NCI-H2029 treated with DMSO at 0.1 percent for 48 hours (cell line): ENCODE measurements at places on chromosomes 2 and 18.

DNA sequence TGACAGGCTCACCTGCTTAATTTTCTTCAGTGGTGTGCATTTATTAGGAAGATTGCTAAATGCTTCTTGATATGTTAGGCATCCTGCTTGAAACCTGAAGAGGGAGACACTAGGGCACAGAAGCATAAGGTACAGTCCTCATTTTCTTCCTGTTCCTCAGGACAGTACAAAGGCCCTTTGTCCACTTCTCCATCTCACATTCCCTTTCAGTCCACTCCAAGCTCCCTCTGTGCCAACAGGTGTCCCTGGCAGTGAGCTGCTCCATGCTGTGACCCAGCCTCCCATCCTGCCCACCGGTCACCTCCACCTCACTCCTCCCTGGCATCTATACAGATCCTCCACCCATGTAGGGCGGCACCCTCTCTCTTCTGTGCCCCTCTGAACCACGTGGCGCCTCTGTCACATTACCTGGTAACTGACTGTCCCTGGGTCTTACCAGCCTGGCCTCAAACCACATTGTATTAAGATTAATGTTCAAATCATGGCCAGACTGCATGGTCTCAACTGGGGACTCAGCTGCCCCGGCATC lies 162.8 kb downstream of the VAPA start:
- DNase-seq: no peak

DNA sequence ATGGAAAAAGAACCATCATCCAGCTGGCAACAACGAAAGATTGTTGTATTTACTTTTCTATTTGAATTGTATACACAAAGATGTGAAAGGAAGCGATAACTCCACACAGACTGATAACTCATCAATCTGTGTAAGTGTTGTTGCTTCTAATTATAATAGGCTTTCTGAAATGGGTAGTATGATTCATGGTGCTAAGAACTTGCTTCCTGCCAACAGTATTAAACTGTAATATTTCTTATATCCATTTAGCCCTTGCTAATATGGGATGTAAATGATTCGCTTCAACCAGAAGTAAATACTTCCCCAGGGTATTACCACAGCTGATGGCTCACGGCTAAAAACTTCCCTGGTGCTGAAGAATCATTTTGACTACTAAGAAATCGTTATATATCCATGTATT lies 70.2 kb downstream of the TMEM163 start:
- no peak for DNase-seq

DNA sequence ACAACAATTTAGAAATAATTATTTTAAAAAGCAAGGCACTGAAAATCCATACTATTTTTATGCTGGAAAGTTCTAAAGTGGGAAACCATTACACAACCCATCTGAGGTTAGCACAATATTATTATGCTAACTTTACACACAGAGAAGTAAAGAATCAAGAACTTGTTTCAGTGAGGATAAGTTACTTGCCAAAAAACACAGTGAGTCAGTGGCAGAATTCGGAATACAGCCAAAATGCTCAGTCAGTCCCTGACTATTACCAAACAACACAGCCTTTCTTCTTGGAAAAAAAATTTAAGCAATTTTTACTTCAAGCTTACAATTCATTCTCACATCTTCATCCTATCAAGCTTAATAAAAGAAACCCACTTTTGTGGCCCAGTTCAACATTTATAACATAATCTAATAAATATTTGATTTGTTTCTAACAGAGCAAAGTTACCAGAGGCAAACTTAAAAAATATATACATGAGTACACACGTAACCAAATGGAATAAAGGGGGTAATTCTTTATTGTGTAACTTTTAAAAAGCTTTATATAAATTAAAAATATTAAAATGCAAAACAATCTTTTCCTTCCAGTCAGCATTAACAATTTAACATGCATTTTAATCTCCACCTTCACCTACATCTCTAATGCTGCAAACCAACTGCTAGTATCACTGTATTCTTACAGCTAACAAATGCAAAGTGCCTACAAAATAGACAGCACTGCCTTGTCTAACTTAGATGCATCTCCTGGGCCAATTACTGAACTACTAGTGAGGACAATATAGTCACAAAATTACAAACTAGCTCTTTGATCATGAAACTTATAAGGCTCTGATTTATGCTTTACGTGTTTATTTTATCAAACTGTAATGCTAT lies 55.2 kb downstream of the CCDC88A start:
- no peak for DNase-seq

- DNase-seq: no peak
These were observed 222.3 kb downstream of the HDAC4 start for GRCh38 chr2:239178484-239178883.

DNA sequence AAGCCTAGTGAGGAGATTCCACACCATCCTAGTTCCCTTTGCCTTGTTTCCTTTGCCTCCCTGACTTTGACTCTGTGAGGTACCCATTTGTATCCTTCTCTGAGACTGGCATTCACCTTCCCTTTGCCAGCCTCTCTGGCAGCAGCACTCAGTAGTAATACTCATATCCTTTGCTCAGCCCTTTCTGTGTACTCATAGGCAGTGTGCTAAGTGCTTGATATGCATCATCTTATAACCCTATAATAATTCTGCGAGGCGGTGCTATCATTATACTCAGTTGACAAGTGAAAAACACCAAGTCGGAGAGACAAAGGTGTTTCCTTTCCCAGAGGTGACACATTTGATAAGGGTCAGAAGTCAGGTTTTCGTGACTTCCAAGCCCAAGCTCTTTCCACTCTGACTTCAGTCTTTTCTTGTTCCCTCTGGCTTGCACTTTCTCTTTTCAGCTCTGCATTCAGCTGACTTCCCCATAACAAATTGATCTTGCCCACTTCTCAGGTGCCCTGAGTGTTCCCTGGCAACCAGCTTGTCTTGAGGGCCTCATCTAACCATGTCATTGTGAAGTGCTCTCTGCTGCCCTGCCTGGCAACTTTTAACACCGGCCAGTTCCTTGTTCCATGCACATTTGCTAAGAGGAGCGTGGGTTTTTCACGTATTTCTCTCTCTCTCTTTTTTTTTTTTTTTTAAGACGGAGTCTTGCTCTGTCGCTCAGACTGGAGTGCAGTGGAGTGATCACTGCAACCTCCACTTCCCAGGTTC lies 94.5 kb upstream of the UPP2 start:
- DNase-seq: peak; percentile 58

DNA sequence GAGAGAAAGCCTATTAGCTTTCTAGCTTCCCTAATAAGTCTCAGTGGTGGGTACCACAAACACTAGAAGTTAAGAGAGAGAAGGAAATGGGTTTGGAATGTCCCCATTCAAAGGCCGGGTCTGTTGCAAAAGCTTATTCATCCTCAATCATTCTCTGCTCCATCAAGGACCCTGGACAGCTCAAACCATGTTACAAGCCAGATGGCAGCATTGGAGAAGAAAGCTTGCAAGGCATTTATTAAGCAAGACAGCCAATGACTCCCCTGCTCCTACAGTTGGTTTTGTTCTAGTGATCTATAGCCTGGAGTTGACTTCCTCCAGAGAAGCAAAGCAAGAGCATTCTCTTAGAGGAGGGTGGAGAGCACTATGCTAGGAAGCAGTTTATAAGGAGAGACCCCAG lies 86.9 kb upstream of the LMAN1 start:
- no peak for DNase-seq

DNA sequence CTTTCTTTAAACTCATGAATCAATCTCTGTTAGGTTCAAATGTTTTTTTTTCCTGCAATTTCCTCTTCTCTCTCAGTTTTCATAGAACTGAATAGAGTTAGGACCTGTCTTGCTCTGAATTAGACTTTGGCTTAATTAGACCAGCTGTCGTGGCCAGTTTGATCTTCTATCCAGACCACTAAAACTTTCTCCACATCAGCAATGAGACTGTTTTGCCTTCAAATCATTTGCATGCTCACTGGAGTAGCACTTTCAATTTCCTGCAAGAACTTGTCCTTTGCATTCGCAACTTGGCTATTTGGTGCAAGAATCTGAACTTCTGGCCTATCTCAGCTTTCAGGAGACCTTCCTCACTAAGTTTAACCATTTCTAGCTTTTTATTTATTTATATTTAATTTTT lies 2002.2 kb upstream of the PIK3C3 start:
- no peak for DNase-seq

GRCh38 chr18:73615506-73615905 lies 532.1 kb downstream of the FBXO15 start:
- no peak for DNase-seq

GRCh38 chr2:40488101-40488601 lies 36.3 kb upstream of the SLC8A1 start:
- no peak for DNase-seq

DNA sequence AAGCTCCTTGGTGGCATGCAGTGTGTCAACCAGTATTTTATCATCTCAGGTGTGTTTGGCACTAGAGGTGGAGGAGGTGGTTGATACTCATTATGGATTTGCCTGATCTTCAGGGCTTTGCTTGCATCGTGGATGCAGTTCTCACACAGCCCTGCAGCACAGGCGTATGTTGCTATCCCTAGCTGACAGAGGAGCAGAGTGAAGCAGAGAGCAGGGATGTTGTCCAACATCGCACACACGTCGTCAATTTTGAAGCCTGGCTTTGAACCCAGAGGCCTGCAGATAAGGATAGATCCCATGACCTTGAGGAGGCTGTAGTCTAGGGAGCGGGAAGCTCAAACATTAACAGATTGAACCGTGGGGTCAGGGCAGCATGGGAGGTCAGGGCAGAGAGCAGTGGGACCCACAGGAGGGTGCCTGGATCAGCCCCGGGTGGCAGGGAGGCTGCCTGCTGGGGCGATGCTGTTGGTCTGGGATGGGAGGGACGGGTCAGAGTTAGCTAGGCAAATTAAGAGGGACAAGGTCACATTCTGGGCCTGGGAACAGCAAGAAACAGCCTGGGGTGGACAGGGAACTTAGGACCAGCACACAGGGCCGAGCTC lies 4.2 kb downstream of the RNF144A start:
- DNase-seq: no peak

DNA sequence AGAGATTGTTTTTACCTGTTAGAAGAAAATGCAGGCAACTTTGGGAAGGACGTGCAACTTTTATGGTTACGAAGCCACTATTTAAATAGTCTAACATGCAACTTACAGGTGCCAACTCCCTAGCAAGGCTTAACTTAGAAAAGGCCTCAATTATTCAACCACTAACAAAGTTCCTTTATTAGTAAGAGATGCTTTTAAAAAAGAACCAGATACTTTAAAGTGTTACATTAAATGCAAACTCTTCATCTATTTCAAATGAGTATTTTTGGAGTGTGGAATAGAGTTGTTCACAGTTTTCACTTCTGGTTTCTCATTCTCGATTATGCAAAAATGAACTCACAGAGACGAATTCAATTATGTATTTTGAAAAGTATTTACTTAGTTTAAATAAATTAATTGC lies 51.7 kb downstream of the PELI1 start:
- DNase-seq: no peak

GRCh38 chr2:33246432-33246831 lies 230.0 kb upstream of the RASGRP3 start:
- no peak for DNase-seq

DNA sequence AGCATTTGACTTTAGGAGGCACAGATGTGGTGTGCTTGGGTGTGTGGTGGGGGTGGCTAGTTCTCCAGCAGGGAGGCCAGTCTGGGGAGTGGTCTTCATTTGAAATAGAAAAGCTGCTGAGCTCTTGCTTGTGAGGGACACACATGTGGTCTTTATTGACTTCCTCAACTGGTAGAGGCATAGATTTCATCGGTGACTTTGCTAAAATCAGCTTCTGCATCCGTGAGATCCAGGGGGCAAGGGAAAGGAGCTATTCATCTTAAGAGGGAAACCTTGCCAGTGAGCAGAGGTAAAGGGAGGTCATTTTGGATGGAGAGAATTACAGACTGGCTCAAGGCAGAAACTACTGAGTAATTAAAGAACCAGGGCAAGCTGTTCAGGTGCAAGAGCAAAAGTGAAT lies 4.7 kb downstream of the MAPRE3 start:
- no peak for DNase-seq

DNA sequence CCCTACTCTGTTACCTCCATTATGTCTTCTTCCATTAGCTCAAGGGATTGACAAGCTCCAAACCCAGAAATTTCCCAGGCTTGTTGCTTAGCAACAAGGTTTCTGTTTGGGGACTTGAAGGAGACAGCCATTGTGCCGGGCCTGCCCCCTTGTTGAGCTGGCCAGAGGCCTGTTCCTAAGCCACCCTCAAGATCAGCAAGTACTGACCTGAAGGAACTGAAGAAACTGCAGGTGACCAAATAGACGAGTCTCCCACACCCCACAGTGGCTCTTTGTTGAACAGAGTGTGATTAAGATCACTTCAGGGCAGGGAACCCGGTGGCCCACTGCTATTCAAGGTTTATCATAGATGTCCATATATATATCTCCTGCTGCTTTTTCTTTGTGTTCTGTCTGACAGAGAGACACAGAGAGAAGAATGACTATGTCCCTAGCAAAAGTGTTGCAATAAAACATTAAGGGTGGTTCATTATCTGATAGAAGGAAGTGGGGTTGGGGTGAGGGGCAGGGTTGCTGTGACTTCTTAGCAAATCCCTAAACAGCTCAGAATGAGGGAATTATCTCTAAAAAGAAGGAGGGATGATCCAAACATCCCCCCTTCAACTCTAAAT lies 69.2 kb downstream of the RNF144A start:
- DNase-seq: no peak

GRCh38 chr2:60992985-60993392 lies 24.5 kb upstream of the PEX13 start:
- DNase-seq: no peak

- DNase-seq: no peak
These were observed 3.5 kb upstream of the ADNP2 start for GRCh38 chr18:80105369-80106167.

DNA sequence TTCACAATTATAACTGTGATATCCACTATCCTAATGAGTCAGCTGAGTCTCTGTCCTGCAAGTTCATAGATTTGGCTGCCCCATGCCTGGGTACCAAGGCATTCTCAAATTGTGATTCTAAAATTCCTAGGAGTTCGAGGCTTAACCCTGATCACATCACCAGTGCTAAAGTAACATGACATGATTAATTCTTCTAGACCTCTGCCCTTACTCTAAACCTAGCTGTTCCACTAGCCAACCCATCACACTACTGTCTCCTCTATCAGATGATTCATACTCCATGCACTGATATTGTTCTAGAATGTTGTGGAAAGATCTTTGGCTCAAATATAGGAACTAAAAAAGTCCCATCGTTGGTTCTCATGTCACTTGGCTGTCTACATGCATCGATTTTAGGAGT lies 487.6 kb downstream of the PIK3C3 start:
- DNase-seq: no peak

GRCh38 chr18:57655740-57656139 lies 34.1 kb upstream of the NARS1 start:
- DNase-seq: no peak
